ENCODE measurements at places on chromosomes 7 and 10.

GRCh38 chr7:37510043-37510634, 61.5 kb upstream of the ELMO1 start:
- DNase-seq = no peak

- no peak for DNase-seq
Measured at GRCh38 chr7:71548746-71549145, 416.8 kb downstream of the GALNT17 start.

GRCh38 chr7:89377219-89377618, 581.7 kb upstream of the TEX47 start:
- no peak for DNase-seq

- no peak for DNase-seq
Measured at GRCh38 chr10:65675236-65675635, 1250.6 kb upstream of the LRRTM3 start.

DNA sequence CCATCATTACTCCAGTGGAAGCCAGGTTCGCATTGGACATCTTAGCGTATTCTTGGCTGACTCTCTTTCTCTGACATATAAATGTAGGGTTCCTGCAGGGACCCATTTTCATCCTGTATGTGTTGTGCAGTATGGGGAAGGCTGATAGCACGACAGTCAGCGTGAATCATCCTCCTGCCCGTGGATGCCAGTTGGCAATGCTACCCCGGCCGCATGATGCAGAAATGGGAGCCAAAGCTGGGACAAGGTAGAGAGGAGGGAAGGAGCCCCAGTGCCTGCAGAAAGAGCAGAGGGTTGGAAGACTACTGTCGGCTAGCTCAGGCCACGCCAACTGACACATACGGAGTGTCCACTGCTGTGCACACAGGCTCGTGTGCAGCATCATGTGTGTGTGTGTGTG, 251.6 kb downstream of the SKAP2 start:
- DNase-seq = no peak

DNA sequence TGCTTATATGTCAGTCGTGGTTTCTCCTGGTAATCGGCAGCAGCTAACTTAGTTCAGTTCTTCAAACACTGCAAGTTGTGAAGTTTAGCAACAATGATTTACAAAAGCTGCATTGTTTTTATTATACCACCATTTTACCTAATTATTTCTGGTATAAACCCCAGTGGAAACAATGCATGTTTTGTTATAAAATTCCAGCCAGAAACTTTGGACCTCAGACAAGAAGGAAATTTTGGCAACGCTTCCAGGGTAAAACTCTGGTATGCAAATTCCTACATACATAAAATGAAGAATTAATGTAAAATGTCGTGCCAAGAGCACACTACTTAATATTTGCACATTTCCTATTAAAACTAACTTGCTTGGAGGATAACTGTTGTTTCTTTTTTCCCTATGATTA, 277.4 kb upstream of the LYZL1 start:
- no peak for DNase-seq

DNA sequence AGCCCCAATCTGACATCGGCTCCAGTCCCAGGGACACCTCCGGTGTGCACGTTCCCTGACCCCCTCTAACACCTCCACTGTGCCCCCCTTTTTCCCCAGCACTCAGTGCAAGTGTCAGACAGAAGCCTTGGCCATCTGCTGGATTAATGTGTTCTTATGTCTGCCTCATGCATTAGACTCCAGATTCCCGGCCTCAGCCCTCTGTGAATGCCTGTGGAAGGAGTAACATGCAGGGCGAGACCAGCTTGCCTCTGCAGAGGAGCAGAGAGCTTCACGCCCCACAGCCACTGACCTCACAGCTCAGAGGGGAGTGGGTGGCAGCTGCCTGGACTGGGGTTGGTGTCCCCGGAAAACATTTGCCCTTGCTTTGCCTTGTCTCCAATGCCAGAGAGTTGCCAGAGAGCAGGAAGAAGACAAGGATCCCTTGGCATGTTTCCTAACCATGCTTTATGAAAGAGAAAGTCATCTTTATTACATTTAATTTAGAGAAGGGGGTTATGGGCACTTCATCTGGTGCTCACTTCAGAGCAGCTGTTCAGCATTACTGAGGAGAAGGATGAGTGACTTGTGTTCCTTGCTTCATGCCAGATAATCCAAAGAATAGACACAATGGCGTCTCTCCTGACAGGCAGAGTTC, 91.6 kb upstream of the CXCL12 start:
- DNase-seq = peak; percentile 78

DNA sequence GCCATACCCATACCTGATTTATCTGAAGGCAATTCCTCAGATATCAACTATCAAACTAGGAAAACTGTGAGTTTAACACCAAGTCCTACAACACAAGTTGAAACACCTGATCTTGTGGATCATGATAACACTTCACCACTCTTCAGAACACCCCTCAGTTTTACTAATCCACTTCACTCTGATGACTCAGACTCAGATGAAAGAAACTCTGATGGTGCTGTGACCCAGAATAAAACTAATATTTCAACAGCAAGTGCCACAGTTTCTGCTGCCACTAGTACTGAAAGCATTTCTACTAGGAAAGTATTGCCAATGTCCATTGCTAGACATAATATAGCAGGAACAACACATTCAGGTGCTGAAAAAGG, 69.0 kb upstream of the RSBN1L start:
- DNase-seq = no peak
